ENCODE measurements at places on chromosomes 16 and 17.

DNA sequence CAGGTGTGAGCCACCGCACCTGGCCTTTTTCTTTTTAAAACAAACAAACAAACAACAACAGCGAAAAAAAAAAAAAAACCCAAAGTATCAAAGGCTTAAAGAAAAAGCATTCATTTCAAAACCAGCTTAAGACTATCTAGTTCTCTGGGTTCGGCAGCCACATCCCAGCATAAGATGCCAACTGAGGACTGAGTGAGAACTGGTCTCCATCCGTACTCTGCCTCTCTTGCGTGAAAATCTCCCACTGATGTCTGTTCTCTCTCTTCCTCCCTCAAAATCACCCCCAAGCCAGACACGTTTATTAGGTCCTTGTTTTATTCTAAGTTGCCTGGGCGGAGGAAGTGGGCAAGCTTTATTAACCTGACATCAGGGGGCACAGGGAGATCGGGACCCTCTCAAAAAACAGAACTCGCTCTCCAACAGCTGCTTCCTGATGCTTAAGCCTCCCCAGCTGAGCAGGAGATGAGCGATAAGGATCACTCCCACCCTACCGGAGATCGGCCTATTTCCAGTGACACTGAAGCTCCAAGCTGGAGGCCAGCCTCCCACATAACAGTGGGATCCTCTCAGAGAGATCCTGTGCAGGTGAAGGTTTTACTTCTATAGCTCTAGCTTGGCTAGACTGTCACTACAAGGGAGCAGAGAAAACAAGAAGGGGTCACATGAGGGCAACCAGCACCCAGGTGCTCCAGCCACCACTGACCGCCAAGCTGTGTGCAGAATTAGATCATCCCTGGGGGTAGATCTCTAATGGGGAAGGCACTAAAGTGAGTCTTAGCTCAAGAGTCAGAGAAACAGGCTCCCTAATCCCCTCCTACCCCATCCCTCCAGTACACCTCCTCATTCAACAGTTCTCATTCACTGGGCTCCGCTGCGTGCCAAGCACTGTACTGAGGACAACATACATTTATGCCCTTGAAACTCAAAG, 13.6 kb downstream of the CDC42EP4 start:
- DNase-seq = no peak

DNA sequence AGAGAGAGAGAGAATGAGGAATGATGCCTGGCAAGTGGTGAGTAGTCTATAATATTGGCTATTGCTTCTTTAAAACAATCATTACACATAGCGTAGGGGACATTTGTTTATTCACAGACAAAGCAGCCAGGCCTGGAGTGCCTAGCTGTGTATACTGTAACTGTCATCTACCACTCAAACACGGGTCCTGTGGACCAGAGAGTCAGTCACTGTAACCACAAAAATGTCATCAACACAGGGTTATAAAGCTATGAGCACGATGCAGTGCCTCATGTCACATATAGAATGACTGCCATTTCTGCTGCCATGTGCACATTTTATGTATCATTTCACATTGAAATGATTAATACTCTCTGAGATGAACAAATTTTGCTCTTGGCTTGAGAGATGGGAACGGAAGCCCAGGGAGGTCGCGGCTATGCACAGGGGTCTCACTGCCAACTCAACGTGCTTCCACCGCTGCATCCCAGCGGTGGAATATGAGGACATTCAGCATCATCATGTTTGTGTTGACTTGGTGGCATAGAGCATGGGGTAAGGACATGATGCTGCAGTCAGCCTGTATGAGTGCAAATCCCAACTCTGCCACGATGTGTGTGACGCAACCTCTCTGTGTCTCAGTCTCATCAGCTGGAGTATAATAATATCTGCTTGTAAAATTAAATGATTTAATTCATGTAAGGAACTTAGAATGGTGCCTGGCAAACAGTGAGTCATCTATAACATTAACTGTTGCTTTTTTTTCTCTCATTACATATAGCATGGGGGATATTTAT, 3.3 kb downstream of the MT1H start:
- DNase-seq = no peak

GRCh38 chr17:7019839-7020519, 2.9 kb upstream of the BCL6B start:
- DNase-seq = no peak

- no peak for DNase-seq
These were observed 2292.0 kb downstream of the TP53TG3F start for GRCh38 chr16:35751191-35751941.

DNA sequence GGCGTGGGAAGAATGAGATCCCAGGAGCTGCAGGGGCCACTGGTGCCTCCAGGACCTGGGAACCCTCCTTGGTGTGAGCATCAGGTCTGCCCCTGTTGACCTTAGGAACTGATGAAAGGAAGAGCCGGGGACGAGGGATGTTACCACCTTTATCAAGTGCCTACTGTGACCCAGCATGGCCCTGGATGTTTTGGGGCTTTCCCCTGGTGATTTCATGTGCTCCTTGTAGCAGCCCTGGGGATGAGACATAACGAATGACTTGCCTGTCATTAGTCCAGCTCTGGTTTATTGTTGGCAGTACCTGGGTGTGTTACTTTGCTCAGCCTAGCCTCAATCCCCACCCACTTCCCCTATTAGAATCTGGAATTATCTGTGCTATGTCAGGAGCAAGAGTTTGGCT, 39.9 kb downstream of the WSCD1 start:
- no peak for DNase-seq

- no peak for DNase-seq
These were observed 52.5 kb downstream of the WSB1 start for GRCh38 chr17:27346228-27346899.

DNA sequence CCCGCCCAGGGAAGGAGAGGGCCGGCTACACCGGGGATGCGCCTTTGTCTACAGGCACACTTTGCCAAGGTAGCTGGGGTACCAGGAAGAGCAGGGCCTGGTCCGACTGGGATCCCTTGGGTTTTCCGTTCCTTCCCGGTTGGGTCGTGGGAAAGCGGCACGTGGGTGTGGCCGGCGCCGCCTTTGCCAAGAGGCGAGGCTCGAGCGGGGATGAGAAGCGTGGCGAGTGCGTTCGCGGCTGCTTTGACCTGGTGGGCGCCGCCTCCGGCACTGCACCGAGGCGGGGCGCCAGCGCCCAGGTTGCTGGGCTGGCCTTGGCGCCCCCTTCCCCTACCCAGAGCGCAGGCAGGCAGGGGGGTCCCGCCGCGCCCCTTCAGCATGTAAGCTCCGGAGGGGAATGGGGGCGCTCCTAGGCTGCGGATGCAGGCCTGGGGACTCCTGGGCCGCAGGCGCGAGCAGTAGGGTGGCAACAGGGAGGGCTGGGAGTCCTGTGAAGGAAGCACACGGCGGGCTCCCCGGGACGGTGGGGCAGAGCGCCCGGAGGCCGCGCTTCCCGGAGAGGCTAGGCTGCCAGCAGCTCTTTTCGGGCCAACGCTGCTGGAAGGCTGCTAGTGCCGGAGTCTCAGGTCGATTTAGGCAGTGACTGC, 2.0 kb downstream of the HAS3 start:
- no peak for DNase-seq

- no peak for DNase-seq
These were observed 19.8 kb downstream of the CYB561 start for GRCh38 chr17:63426041-63426916.

DNA sequence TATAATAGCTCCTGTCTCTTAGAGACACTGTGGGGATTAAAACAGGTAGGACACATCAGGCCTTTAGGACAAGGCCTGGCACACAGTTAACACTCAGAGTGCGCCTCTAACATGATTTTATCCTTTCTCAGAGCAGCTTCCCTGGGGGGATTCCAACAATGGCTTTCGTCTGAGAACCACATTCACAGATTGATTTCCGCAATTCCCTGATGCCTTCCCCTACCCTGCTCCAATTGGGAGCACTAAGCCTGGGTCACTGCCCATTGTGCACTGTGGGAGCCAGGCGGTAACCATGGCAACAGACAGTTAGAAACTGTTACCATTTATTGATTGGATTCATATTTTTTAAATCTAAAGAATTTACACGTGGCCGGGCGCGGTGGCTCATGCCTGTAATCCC, 5.9 kb upstream of the ALKBH5 start:
- no peak for DNase-seq

- DNase-seq = no peak
These were observed 6.2 kb downstream of the IL32 start for GRCh38 chr16:3071655-3072054.

DNA sequence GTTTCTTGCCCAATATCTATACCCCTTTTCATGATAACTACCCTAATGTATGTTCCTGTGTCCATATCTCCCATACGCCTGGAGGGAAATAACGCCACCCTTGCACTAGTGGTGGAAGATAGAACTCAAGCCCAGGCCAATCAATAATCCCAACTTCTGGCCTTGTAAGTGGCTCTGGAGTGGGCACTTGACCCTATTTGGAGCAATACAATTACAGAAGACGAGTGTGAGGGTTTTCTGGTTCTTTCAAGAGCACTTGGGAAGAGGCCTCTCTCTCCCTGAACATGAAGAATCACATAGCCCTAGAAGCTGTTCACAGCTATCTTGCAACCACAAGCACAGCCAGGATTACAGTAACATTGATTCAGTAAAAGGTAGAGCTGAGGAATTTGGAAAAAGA, 217.9 kb downstream of the RAB11FIP4 start:
- DNase-seq = no peak

DNA sequence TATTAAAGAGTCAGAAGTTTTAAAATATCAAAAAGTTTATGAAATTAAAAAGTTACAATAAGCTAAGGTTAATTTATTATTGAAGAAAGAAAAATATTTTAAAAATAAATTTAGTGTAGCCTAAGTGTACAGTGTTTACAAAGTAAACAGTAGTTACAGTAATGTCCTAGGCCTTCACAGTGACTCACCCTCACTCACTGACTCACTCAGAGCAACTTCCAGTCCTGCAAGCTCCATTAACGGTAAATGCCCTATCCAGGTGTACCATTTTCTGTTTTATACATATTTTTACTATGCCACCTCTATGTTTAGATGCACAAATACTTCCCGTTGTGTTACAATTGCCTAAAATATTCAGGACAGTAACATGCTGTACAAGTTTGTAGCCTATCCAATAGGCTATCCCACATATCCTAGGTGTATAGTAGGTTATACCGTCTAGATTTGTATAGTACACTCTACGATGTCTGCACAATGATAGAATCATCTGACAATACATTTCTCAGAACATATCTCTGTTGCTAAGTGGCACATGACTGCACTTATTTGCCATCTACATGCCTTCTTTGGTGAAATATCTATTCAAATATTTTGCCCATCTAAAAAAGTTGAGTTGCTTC, 67.2 kb upstream of the WSB1 start:
- DNase-seq = no peak

GRCh38 chr16:3485097-3485745, 10.1 kb downstream of the C16orf90 start:
- no peak for DNase-seq

DNA sequence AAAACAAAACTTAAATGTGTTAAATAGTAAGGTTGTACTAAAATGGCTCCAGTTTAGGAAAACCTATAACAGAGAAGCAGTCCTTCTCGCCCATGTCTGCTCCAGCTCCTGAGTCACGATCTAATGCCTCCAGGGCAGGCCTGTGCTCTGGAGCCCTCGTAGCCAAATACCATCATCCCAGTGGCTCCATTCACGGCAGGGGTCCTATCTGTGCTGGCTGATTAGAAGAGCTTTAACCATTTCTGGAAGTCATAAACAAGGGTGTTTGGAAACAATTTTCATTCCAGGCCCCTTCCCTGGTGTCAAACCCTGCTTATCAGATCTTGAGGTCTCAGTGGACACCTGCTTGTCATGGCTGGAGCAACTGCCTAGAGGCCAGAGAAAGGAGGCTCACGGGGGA, 336.9 kb downstream of the SOX9 start:
- DNase-seq = no peak

GRCh38 chr17:40343219-40344119, 21.1 kb downstream of the GJD3 start:
- no peak for DNase-seq

- DNase-seq = no peak
These were observed 43.8 kb downstream of the SOCS1 start for GRCh38 chr16:11211977-11212797.

- DNase-seq = no peak
These were observed 26.7 kb downstream of the TBX4 start for GRCh38 chr17:61478790-61479492.

GRCh38 chr16:67872631-67873434, at the start of gene EDC4:
Gene EDC4, plus strand, starts transcription at chr16:67873052. Its CDS starts 210 bp downstream, at chr16:67873262.
- no peak for DNase-seq

DNA sequence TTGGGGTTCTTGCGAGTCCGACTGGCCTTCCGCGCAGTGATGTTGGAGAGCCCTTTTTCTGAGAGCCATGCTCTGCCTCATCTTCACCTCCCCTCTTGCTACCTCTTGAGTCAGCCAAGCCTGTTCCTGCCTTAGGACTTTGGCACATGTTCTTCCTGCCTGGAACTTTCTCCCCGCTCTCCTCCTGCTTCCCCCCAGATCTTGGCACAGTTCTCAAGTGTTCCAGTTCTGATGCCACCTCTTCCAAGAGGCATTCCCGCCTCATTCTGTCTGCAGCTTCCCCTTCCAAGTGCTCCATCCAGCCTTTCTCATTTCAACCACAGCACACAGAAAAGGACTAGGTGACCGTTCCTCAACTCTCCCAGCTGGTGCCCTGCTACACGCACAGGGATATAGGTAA, 7.7 kb downstream of the AKAP1 start:
- DNase-seq = no peak

DNA sequence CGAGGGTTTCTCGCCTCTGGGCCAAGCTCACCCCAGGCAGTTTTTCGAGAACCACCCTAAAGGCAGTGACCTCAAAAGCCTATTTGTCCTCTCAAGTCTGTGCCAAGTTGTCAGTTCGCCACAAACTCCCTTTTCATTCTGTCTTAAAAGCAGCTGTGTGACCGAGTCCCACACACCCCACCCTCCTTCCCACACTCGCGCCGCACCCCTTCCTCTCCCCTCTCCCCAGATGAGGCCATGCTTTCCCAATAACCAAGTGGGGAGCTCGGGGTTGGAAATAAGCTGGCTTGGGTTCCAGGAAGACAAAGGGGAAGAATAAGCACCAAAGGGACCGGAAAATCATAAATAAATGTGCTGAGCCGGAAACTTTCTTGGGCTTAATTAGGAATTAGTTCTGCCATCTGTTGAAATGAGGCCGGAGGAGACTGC, 36.7 kb downstream of the GRIN2C start:
- DNase-seq = no peak

DNA sequence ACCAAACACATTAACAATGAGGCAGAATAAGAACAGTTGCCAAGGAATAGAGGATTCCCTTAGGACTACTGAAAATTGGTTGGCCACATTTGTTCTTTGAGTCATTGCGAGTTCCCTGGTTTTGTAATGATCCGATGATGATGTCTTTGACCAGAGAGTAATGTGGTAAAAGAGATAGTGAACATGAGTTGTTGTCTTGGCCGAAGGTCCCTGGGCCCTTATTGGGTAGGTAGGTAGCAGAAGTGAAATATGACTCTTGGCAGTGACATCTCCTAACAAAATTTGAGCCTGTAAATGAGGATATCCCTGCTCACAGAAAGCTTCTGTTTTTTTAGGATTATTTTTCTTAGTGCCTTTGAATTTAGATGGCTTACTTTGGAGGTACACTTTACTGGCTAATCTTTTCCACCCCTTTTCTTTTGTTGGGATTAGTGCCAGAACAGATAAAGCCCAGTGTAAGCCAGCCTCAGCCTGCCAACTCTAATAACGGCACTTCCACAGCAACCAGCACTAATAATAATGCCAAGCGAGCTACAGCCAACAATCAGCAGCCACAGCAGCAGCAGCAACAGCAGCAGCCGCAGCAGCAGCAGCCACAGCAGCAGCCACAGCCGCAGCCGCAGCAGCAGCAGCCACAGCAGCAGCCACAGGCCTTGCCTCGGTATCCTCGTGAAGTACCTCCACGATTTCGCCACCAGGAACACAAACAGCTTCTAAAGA, 47.2 kb downstream of the TNRC6A start:
- DNase-seq = no peak

GRCh38 chr17:74274060-74274708, at the start of gene DNAI2:
Gene DNAI2, plus strand, starts transcription at chr17:74274234. Its CDS starts 7,584 bp downstream, at chr17:74281818.
- DNase-seq = no peak

Measured in DMS 273 treated with DMSO at 0.1 percent for 48 hours (cell line).